Stimulated activated CD8-positive, alpha-beta memory T cell treated with anti-CD3 and anti-CD28 coated beads, Interleukin-7, amount 100 ng/mL, for 1 hour (primary cell): ENCODE measurements at places on chromosomes 1 and 21.

DNA sequence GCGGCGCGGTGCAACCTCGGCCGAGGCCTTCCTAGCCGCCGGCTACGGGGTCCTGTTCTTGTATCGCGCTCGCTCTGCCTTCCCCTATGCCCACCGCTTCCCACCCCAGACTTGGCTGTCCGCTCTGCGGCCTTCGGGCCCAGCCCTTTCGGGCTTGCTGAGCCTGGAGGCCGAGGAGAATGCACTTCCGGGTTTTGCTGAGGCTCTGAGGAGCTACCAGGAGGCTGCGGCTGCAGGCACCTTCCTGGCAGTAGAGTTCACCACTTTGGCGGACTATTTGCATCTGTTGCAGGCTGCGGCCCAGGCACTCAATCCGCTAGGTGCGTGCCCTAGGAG, 379 bp downstream of the PPCS start:
- DNase-seq, result peak; percentile 11

GRCh38 chr1:158398818-158399514, at the start of gene OR10T2:
Gene OR10T2 (minus strand): TSS chr1:158399466. CDS start chr1:158399466, 0 bp downstream.
- no peak for DNase-seq

DNA sequence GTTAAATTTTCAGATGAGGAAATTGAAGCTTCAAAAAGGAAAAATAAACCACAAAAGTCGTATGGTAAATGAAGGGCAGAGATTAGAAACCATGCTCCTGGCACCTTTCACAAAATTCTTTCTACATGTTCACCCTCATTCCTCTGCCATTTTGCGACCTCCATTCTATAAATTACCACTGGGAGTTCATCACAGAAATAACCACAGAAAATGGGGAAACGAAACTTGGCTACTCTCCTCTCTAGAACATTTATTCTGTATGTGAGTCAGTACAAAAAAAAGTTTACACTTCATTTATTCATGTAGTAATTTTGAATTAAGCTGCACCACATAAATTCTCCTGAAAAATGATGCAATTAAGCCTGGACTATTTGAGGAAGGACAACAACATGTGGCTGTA, 320.9 kb upstream of the C1orf87 start:
- DNase-seq, result no peak

DNA sequence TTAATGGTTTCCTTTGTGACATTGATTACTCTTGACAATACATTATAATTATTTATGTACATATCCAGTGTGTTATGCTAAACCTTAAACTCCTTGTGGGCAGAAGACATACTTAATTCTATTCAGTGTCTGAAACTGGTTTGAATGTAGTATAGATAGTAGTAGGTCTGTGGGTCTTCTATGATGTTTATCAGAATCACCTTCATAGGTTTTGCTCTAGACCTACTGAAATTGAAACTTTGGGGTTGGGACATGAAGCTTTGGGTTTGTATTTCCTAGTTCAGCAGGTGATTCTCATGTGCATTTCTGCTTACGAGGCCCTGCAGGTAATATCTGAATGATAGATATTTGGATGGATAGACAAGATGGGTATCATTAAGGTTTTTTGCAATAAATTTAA, 48.6 kb downstream of the MIGA1 start:
- DNase-seq, result no peak

DNA sequence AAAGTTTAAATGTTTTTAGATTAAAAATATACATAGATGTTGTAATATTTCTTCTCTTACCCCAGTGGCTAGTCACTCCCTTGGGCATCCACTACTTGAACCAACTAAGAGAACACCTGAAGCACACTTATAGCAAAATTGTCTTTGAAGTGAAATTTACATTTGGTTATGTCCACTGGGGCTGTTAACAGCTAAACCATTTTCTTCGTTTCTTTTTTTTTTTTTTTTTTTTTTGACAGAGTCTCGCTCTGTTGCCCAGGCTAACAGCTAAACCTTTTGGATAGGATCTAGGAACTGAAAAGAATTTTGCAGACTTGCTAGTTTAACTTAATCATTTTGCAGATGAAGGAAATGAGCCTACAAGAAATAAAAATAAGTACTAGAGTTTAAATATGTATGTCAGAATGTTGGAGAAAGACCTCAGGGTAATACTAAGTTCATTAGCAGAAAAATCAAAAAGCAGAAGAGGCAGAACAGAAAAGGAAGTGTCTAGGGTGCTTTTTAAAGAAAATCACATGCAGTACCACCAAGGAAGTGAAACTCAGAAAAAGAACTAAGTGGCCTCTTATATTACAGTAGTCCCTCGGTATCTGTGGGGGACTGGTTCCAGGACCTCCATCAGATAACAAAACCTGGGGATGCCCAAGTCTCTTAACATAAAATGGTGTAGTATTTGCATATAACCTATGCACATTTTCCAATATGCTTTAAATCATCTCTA, 11.8 kb downstream of the DRAM2 start:
- DNase-seq, result no peak

GRCh38 chr1:214108097-214108446, 120.3 kb downstream of the PROX1 start:
- no peak for DNase-seq

DNA sequence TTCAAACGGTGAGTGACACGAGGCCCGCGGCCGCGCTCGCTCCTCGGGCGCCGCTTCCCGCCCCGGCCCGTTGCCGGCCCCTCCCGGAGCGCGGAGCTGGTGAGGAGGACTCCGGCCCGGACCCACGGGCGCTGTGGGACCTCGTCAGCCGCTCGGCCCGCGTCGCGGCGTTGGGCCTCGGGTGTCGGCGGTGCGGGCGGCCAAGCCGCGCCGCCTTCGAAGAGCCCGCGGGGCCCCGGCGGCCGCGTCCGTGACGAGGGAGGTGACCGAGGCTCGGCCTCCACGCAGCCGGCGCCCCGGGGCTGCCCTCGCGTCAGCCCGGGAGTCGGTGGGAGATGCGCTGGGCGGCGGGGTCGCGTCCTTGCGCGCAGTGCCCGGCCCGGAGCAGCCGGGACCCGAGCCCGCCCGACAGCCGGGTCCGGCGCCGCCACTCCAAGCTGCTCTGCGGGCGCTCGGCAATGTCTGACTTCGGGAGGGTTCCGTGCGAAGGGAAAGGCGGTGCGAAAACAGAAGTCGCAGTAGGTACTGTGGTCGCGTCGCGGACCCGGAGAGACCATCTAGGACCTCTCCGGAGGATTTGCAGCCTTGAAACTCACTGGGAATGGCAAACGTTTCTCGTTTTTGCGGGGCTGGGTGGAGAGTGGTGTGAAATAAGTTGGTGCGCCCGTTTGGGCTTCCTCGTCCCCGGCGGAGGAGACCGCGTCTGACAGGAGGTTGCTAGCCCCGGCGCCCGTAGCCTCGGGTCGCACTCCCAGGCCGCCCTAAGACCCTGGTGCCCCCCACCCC, 829 bp downstream of the SPEN start:
- peak; percentile 17 for DNase-seq

DNA sequence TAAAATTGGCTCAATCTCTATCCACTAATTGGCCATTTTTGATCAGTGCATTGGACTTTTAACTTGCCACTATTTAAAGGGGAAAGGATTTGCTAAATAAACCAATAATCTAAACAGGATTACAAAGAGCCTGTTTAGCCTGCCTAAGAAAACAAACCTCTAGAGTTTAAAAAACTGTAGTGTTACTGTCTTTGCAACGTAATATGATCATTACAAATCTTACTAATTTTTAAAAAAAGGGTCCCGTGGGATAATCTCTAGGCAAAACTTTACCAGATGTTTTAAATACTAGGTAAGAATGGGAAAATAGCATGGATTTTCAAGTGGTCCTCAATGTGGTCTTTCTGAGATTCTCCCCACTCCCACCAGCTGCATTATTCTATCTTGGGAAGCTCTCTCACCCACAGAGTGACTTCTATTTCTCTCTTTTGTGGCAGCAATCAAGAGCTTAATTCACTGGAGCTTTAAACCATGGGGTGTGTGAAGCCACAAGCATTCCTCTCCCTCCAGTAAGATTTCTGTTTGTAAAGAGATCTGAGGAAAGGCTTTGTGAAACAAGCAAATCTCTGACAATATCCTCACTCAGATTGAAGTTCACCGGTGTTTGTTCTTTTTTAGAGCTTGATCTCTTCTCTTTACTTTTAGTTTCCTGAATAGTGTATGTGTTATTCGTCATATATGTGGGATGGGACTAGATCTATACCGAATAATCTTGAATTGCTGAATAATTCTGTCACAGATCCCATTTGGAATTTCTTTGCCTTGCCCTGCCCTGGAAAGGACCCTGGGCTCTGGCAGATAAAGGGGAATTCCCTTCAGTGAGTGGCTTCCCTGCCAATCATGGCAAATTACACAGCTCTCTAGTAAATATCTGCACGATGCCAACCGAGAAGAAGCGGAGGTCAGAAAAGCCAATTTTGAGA, 132.2 kb downstream of the TLR5 start:
- DNase-seq, result no peak

GRCh38 chr1:85278853-85279314, 2.5 kb upstream of the BCL10 start:
- DNase-seq, result no peak

DNA sequence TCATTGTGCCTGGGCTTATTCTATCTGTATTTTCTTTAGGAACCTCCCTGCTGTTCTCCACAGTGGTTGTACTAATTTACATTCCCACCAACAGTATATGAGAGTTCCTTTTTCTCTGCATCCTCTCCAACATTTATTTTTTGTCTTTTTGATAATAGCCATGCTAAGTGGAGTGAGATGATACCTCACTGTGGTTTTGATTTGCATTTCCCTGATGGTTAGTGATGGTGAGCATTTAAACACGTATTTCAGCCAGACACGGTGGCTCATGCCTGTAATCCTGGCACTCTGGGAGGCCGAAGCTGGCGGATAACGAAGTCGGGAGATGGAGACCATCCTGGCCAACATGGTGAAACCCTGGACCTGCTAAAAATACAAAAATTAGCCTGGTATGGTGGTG, 57.9 kb downstream of the SLAMF6 start:
- no peak for DNase-seq

DNA sequence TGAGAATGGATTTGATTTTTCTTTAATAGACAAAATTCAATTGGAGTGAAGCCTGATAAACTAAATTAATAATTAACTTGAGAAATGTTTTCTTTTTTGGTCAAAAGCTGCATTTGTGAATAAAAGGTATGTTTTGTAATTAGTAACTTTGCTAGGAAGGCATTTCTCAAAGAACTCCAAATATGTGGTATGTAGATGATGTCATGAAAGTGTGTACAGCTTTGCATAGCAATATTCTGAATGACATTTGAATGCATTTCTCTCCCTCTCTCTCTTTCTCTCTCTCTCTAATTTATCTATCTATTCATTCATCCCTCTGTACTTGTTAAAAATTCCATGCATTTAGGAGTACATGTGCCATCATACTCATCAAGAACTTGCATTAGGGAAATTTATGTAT, 109.1 kb upstream of the ADAMTS5 start:
- no peak for DNase-seq

- DNase-seq, result no peak
These were observed 24.6 kb downstream of the PKP1 start for GRCh38 chr1:201307760-201308499.

DNA sequence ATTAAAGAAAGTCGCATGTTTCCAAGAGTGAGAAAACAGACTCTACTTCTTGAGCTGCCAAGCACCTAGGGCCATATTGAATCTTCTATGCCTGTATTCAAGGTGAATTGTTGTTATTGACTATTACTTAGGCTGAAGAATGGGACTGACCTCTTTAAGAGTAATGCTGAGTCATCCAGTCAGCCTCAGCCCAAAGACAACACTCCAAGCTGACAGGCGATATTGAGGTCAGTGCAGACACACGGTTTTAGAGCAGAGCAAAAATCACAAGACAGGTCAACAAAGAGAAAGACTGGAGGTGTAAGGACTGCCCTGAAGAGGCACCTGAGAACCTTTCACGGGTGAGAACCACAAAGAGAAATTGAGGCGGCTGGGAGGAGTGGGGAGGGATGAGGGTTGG, 146.9 kb downstream of the MIS18A start:
- no peak for DNase-seq

- DNase-seq, result no peak
These were observed 12.6 kb upstream of the PPM1J start for GRCh38 chr1:112727716-112728115.

- DNase-seq, result no peak
These were observed 46.8 kb downstream of the XCL1 start for GRCh38 chr1:168623003-168623828.

GRCh38 chr1:247442164-247442563, 15.7 kb downstream of the OR2B11 start:
- DNase-seq, result no peak

DNA sequence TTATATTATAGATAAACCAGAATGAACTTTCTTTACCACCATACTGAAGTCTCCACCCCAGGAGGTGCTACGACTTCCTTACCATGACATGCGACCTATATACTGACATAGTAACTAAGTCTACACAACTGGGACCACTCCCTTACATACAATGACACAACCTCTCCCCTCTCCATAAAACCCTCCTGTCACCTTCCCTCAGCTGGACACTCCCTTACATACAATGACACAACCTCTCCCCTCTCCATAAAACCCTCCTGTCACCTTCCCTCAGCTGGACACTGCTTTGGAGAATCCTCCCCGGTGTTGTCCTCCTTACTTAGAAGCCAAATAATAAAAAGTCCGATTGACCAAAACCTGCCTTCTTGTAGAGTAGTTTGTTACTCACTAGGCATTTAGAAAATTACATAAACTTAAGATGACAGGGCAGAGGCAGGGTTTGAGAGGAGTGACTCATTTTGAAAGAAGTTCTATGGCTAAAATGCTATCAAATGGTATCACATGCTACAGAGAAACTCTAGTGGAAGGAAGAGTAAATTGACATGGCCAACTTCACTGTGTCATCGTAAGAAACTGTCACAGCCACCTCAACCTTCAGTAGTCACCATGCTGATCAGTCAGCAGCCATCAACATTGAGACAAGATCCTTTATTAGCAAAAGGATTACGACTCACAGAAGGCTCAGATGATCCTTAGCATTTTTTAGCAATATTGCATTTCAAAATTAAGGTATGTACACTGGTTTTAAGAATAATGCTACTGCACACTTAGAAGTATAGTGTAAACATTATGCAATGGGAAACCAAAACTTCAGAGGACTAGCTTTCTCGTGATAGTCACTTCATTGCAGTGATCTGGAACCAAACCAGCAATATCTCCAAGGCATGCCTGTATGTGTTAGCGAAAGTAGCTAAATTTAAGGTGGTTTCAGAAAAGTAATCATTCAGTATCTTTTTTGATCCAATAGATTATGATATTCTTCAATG, 56.4 kb downstream of the AHCTF1 start:
- DNase-seq, result no peak

DNA sequence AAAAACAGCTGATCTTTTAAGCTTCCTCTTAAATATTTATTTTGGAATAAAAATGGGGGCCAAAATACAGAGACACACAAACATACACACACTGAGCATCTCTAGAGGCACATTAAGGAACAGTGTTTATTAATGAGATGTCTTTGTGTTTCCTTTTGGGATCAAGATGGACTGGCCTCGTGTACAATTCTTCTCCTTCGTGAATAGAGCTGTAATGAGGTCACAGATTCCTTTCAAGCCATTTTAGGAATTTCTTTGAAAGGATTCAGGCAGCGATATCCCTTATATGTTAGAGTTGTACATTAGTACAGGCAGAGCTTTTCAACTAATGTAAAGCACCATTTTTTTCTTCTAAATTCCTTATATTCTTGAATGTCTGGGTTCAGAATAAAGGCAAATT, 295.7 kb downstream of the CHRM3 start:
- no peak for DNase-seq

GRCh38 chr1:96978901-96979300, 257.3 kb downstream of the PTBP2 start:
- DNase-seq, result no peak

- no peak for DNase-seq
These were observed 12.0 kb downstream of the MIIP start for GRCh38 chr1:12031039-12031980.

- DNase-seq, result no peak
These were observed 51.1 kb downstream of the KCNH1 start for GRCh38 chr1:211082824-211083223.
